ENCODE measurements at places on chromosomes 3 and 15.

DNA sequence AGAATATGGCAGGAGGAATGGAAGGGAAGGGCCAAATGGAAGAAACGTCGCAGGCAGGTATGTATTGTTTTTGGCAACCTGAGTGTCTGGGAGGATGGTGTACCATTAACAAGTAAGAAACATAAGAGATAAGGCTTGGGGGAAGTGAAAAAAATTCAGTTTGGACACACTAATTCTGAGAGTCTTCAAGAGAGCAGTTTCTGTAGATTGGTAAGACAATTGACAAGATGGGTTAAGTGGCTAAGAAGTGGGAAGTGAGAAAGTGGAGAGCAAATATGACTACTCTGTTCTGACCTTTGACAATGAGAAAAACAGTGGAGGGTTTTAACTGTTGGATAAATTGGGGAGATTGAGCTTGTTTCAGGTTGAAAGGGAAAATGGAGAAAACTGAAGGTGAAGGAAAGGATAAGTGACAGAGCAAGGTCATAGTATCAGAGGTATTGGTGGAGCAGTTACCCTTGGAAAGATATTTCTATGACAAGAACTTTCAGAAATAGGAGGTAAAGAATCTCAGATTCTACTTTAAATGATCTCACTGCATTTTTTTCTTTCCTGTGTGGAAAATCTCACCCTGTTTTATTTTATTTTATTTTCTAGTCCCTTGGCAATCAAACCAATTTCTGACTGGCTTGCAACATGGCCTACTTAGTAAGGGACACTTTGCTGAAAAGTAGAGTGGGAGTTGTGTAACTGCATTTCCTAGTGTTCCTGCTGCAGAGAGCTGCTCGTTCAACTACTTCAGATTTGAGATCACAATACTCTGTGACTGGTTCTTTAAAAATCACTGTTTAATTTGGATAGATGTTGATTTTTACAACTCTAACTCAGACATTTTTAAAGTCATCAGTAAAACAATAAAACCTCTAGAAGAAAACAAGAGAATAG, 23.1 kb upstream of the GABPB1 start:
- DNase-seq: no peak

- no peak for DNase-seq
These were observed 79.5 kb upstream of the BHLHE40 start for GRCh38 chr3:4899710-4900109.

- no peak for DNase-seq
These were observed 23.4 kb upstream of the SLC2A2 start for GRCh38 chr3:171049861-171050444.

- DNase-seq: no peak
These were observed 85.9 kb downstream of the AQR start for GRCh38 chr15:34883633-34884032.
